ENCODE measurements at places on chromosomes 5 and 9. TPM values are rescaled to one million over a fixed set of nuclear protein-coding genes. Genes with fewer than 3 reads are reported as not detected.

DNA sequence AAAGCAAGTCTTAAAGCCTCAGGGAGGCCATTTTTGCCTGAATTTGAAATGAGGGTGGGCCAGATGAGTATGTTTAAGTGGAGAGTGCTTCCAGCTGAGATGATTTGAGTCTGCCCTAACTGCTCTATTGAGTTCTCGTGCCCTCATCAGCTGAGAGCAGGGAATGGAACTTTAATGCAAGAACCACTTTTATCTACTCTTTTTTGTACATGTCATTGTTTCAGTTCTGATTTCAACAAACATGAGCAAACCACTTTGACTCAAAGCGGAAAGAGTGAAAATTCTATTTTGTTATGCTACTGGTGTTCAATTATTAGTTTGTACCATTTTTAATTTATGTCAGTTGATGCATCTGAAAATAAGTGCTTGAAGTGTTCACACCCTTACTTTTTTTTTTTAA lies 35.8 kb downstream of the DCAF10 start:
- H3K27ac ChIP-seq = no peak overlapping the region
- no peak for DNase-seq
- peaks cover 6% of the 10 kb centered on the region for H3K36me3 ChIP-seq
- H3K4me3 ChIP-seq = no peak overlapping the region
- no peaks in the 10 kb centered on the region for H3K27me3 ChIP-seq

- no peaks in the 10 kb centered on the region for H3K36me3 ChIP-seq
- DNase-seq = no peak
- H3K27me3 ChIP-seq = peaks cover 4% of the 10 kb centered on the region
- H3K4me3 ChIP-seq = no peak overlapping the region
Observed at GRCh38 chr9:118094387-118094786, 390.2 kb downstream of the TLR4 start.

DNA sequence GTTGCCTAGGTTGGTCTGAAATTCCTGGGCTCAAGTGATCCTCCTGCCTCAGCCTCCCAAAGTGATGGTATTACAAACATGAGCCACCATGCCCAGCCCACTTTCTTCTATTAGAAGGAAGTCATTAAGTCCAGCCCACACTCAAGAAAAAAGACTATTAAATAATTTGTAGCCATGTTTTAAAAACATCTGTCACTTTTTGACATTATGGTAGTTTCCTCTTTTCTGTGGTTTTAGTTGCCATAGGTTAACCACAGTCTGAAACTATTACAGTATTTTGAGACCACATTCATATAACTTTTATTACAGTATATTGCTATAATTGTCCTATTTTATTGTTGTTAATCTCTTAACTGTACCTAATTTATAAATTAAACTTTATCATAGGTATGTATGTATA lies 31.9 kb upstream of the C5orf24 start:
- H3K4me3 ChIP-seq = peak overlapping the region; percentile 42
- no peak for DNase-seq
- peak overlapping the region; percentile 91 for H3K27ac ChIP-seq
- peaks cover 23% of the 10 kb centered on the region for H3K36me3 ChIP-seq
- H3K27me3 ChIP-seq = no peaks in the 10 kb centered on the region

DNA sequence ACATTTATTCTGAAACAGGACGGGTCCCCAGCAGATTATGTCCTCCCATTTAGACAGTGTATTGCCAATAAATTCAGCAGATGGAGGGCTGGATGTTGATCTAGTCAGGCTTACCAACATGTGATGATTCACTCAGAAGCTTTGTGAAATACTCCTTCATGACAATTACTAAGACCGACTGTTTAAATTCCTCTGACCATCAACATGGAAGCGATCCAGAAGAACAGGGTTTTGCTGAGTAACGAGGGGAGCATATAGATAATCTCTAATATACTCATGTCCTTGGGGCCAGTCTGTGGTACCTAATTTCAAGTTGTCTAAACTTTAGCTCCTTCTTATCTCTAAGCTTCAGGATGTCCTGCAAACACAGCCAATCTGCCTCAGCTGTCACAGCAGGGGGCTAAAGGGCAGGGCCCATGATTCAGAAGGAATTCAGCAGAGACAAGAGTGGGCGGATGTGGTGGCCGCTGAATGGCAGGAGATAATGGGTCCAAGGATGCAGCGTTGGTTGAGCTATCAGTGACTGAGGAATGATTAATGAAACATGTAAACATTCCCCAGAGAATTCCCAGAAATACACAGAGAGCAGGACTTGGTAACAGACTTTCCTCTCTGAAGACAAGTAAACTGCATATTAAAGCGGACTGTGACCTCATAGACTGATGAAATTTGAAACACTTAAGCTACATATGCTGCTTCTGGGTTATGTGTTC lies 109.4 kb downstream of the ANKRD55 start:
- H3K27me3 ChIP-seq = no peaks in the 10 kb centered on the region
- H3K36me3 ChIP-seq = no peaks in the 10 kb centered on the region
- H3K4me3 ChIP-seq = no peak overlapping the region
- DNase-seq = no peak
- no peak overlapping the region for H3K27ac ChIP-seq
- H3K4me1 ChIP-seq = no peaks in the 10 kb centered on the region

DNA sequence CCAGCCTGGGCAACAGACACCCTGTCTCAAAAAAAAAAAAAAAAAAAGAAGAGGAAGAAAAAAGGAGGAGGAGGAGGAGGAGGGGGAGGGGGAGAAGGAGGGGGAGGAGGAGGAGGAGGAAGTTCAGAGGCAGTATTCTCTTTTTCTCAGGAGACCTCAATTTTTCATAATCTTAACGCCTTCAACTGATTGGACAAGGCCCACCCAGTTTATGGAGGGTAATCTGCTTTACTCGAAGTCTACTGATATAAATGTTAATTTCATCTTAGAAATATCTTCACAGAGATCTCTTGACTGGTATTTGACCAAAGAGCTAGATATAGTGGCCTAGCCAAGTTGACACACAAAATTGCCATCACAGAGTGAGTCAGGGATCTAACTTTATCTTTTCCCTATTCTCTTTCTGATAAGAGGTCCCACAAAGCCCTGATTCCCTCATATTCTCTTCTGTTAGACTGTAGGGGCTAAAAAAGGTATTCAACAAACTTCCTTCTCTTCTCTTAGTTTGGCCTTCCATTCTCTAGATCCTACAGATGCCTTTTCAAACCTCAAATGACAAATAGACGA lies 115.5 kb upstream of the ABCA1 start:
- DNase-seq = no peak
- no peaks in the 10 kb centered on the region for H3K27me3 ChIP-seq
- H3K4me3 ChIP-seq = no peak overlapping the region
- no peaks in the 10 kb centered on the region for H3K4me1 ChIP-seq

DNA sequence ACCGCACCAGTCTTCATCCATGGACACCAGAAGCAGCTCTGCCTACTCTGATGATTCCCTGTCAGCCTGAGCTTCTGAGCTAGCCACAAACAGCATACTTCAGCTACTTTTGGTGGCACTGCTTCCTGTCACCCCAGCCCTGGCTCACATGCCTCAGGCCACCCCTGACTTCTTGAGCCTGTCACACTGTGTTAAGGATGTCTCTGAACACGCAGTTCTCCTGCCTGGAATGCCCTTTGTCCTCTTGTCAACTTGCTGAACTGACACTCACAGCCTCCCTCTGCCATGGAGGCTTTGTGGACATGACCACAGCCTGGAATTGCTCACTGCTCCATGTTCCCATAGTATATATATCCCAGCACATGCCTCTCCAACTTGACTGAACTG lies 7.2 kb downstream of the MACROH2A1 start:
- DNase-seq = no peak
- H3K36me3 ChIP-seq = peaks cover 22% of the 10 kb centered on the region
- H3K4me1 ChIP-seq = peaks cover 64% of the 10 kb centered on the region
- no peak overlapping the region for H3K4me3 ChIP-seq

GRCh38 chr5:171776770-171777759 lies 8.6 kb upstream of the SMIM23 start:
- no peak for DNase-seq
- H3K27me3 ChIP-seq = peaks cover 9% of the 10 kb centered on the region
- no peak overlapping the region for H3K27ac ChIP-seq
- no peak overlapping the region for H3K4me3 ChIP-seq
- no peaks in the 10 kb centered on the region for H3K36me3 ChIP-seq
- no peaks in the 10 kb centered on the region for H3K4me1 ChIP-seq

DNA sequence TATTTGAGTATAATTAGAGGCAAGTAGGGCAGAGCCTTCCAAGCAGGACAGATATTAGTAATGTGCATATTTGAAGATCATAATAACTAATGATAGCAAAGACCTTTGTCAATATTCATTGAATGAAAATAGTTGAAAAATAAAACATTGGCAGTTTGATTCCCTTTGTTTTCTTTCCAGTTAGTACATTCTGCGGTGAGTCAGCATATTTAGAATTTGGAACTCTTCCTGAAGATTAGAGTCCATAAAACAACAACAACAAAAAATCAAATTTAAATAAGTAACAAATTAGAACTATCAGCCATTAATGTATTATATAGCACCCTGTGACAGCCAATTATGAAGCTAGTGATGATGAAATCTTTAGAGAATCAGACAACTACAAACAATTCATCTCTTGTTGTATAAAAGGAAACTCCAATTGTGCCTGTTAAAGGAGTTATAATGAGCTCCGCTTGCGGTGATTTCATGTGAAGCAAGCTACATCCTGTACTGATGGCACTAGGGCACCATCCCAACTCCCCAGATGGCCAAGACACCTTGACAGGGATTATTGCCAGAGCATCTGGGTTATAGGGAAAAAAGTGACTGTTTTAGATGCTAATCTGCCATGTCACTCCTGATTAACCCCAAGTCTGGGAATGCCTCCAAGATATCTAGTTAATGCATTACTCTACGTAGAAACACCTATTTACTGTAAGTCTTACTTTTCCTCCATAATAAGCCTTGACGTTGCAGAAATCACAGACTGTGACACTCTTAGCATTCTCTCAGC lies 6.8 kb downstream of the IFNA8 start:
- peaks cover 22% of the 10 kb centered on the region for H3K4me1 ChIP-seq
- DNase-seq = no peak
- H3K36me3 ChIP-seq = no peaks in the 10 kb centered on the region
- H3K27ac ChIP-seq = no peak overlapping the region
- no peak overlapping the region for H3K4me3 ChIP-seq

ANXA2R gene
- 22.2 TPM for polyA plus RNA-seq

SPINK7 gene
- polyA plus RNA-seq = not detected

NEURL1B gene
- polyA plus RNA-seq = not detected

WDR31 gene
- 0.88 TPM for polyA plus RNA-seq
